ENCODE measurements at places on chromosomes 11 and 22. TPM values are rescaled to one million over a fixed set of nuclear protein-coding genes. Genes with fewer than 3 reads are reported as not detected.

MED15 gene
- 71.3 TPM for total RNA-seq

CARNS1 gene
- 0.22 TPM for total RNA-seq

RIMBP3C gene
- 0.29 TPM for total RNA-seq

APOBEC3H gene
- 0.87 TPM for total RNA-seq

KCNJ1 gene
- total RNA-seq: not detected

OR8G5 gene
- total RNA-seq: 0.46 TPM

APOL6 gene
- 6.7 TPM for total RNA-seq

PHOX2A gene
- not detected for total RNA-seq

SLC22A6 gene
- not detected for total RNA-seq

OR8U1 gene
- not detected for total RNA-seq

TRIM77 gene
- not detected for total RNA-seq

VPREB1 gene
- total RNA-seq: not detected

GAL3ST1 gene
- not detected for total RNA-seq

SH3BP1 gene
- total RNA-seq: 23.2 TPM

IGLL5 gene
- total RNA-seq: not detected

PRR33 gene
- not detected for total RNA-seq

TMEM151A gene
- not detected for total RNA-seq

CHADL gene
- total RNA-seq: 1.2 TPM

FBLN1 gene
- total RNA-seq: 13.4 TPM

SPON1 gene
- not detected for total RNA-seq

JAML gene
- total RNA-seq: not detected
